ENCODE measurements at places on chromosomes 2 and 18.

DNA sequence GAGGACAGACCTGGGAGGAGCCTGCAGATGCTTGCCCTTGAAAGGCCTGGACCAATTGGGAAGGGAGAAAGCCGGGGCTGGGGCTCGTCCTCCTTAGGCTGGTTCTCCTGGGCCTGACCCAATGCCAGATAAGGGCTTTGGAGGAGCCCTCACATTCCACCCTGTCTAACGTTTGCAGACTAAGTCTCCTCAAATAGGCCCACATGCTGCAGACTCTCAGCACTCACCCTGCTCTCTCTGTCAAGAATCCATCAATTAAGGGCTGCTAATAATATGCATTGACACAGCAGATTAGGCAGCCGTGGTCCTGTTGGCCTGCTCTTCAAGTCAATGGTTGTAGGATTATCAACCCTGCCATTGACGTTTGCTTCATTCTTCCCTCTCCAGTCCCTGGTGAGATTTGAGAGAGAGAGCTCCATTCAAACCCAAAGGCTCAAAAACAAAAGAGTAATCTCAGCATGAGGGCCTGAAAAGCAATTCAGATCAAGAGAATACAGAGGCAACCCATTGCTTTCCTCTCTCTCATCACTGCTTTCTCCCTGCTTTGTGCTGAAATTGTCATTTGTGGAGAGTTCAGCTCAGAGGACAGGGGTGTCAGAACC, 167.6 kb downstream of the INSIG2 start:
- DNase-seq, result no peak

DNA sequence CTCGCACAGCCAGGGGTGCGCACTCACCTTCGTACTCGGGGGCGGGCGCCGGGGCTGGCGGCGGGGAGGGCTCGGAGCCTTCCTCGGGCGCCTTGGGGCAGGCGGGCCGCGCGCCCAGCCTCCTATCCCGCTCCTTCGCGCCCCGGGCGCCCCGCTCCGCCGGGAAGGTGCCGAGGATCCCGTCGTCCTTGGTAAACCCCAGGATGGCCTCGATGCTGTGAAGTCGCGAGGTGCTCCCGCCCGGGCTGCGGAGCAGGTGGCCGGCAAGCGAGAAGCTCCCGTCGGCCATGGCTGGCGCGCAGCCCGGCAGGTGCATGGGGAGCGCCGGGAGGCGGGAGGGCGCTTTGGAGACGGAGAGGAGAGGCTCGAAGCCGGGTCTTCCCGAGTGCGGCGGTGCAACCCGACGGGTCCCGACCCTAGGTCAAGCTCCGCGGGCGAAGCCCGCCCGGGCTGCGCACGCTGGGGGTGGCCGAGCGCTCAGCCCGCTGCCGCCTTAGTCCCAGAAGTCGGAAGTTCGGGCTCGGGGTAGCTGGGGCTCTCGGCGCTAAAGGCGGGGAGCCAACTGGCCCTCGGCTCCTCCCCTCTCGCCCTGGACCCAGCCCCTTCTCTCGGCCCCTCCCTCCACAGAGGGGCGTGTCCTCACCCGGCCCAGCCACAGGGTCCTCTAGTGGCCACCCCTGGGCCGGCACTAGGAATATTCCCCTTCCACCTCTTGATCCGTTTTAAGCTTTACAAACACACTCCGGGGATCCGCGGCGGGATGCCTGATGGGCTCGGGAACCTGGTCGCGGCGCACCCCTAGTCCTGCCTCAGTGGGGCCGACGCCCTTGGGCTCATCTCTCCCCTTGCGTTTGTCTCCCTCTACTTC, at the start of gene RAX:
TSS of gene RAX (minus strand) at position 564 of the 868 bp plus-strand sequence. CDS start at position 316, 248 bp downstream.
- no peak for DNase-seq

DNA sequence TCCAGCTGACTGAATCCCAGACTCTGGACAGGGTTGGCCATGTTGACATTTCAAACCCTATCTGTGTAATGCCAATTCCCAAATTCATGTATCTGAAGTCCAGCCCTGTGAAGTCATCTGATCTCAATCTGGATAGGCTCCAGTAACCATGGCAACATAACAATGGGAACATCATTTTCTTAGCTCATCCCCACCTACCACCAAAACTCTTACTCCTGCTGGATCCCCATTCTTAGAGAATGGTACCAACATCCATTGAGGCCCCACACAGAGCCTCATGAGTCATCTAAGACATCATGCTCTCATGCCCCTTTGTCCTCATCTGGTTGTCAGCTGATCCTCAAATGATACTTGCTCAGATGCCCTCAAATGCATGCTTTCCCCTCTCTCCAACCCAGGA, 58.9 kb upstream of the TEX51 start:
- DNase-seq, result no peak

GRCh38 chr18:60372596-60372995, at the start of gene MC4R:
Gene MC4R (minus strand): TSS chr18:60372775. CDS start chr18:60372349, 426 bp downstream.
- no peak for DNase-seq

DNA sequence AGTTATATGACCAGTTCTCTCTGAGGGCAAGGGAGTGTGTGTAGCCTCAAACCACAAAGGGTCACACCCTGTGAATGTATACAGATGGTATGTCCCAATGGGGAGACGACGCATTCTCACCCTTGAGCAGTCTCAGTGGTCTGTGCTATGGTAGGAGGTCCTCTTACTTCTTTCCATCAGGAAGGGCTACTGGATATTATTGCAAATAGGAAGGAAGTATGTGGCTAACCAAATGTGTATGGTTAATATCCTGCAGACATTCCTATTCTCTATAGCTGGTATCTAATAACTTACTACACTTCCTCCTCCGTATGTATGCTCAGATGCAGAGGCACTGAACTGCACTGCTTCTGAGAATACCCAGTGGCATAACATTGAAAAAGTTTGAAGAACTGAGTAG, 306.7 kb upstream of the CCDC68 start:
- no peak for DNase-seq

- DNase-seq, result no peak
These were observed 69.3 kb upstream of the BZW1 start for GRCh38 chr2:200742426-200742825.

GRCh38 chr2:112884869-112885505, 26.0 kb upstream of the IL37 start:
- DNase-seq, result no peak

GRCh38 chr2:42331569-42332284, 29.3 kb downstream of the COX7A2L start:
- no peak for DNase-seq

DNA sequence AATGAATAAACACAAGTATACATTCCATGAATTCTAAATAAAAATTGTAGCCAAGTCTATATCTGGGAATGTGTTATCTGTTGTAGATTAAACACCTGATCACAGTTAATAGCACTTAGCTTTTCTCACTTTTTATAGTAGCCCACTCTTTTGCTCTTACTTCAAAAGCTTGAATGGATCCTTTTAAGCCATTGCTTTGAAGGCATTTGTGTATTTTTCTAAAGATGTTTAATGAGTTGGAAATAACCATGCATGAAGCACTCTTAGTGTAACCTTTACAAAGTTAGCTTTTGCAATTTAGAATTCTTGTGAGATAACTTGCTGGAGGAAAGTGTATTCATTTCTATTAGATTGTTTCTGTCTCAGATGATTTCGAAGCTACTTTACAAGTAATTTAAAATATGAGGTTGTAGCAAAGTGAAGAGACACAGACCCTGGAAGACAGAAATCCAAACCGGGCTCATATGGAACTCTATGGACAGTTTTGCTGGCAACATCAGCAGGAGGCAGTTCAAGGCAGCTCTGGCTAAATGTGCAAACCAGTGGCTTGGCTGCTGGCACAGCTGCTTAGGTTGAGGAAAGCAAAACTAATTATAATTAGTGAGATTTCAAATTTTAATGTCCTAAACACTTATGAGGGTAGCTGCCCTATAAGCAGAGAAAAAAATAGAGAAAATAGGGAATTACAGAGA, 469.8 kb upstream of the ZEB2 start:
- no peak for DNase-seq

- DNase-seq, result no peak
These were observed 279.1 kb downstream of the ZNF407 start for GRCh38 chr18:74876630-74877243.

GRCh38 chr2:238504181-238504931, 77.6 kb downstream of the ASB1 start:
- no peak for DNase-seq

GRCh38 chr2:28601616-28602015, 105.8 kb downstream of the PLB1 start:
- no peak for DNase-seq

DNA sequence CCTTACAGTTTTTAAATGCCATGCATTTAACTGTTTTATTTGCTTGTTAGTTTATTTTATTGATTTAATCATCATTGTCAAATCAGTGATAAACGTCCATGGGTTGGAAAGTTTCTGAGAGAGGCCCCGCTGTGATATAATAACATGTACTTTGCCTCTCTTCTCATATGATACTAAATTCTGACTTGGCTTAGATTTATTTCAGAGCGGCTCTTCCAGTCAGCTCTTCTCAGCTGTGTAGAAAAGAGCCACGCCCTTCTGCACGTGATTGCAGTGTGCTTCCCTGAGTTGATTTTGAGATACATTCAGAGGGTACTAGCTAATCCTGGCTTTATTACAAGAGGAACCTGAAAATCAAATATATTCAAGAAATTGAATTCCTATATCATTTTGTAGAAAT, 218.6 kb downstream of the KCNE4 start:
- no peak for DNase-seq

DNA sequence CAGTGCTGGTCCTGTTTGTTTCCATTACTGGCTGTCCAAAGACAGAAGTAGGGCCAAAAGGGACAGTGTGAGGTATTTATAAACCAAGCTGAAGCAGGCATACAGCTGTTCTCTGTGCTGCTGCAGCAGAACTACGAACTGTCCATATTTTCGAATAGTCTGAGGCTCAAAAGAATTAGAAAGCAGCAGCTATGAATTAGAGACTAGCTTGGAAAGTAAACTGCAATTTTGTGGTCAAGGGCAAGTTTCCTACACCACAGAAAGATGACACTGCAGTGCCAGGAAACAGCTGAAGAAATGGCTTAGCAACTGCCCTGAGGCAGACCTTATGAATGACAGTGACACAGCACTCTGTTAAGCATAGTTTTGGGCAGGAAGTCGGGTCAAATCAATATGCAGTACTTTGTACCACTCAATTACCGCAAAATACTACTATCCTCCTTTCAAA, 125.3 kb downstream of the TMEM131 start:
- peak; percentile 81 for DNase-seq

DNA sequence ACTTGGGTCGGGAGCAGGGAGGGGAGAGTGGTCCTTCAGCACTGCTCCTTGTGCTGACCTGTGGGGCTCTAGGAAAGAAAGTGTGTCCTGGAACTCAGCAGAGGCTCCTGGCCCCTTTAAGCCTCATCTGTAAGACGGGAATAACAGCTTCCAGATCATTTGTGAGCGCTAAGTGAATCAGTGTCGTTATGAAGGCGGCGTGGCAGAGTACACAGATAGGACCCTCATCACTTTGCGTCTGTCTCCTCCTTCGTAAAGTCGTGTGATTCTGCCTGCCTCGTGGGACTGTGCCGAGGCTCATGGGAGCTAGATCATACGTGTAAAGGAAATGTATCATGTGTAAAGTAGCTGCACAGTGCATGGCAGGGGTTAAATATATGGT, 18.6 kb downstream of the COLEC11 start:
- no peak for DNase-seq

- DNase-seq, result peak; percentile 79
These were observed 39.3 kb downstream of the AP1S3 start for GRCh38 chr2:223797811-223798721.
